ENCODE measurements at places on chromosomes 16 and 17. TPM values are rescaled to one million over a fixed set of nuclear protein-coding genes. Genes with fewer than 3 reads are reported as not detected.

SLC13A2 gene
- total RNA-seq: not detected

KRT222 gene
- not detected for total RNA-seq

RAB26 gene
- 1.1 TPM for total RNA-seq

ABCA9 gene
- total RNA-seq: under 0.01 TPM

TSNAXIP1 gene
- total RNA-seq: 0.72 TPM

SECTM1 gene
- total RNA-seq: 2.3 TPM

GNGT2 gene
- total RNA-seq: 0.56 TPM

GLIS2 gene
- total RNA-seq: 0.56 TPM

SLC5A11 gene
- under 0.01 TPM for total RNA-seq

CRHR1 gene
- not detected for total RNA-seq

WNK4 gene
- 1.3 TPM for total RNA-seq

ATP1B2 gene
- not detected for total RNA-seq

MYH2 gene
- not detected for total RNA-seq

SHPK gene
- 14.3 TPM for total RNA-seq

G6PC1 gene
- not detected for total RNA-seq

GRB7 gene
- 0.18 TPM for total RNA-seq

MATCAP1 gene
- 7.5 TPM for total RNA-seq

TSPOAP1 gene
- total RNA-seq: 0.90 TPM

TOM1L1 gene
- total RNA-seq: 20.1 TPM

SLC16A5 gene
- 1.8 TPM for total RNA-seq

CMTM3 gene
- 4.5 TPM for total RNA-seq

BBS2 gene
- total RNA-seq: 31.9 TPM

KRTAP4-3 gene
- total RNA-seq: not detected

DOC2A gene
- total RNA-seq: not detected

TMEM186 gene
- total RNA-seq: 5.8 TPM

LRRC46 gene
- not detected for total RNA-seq

BEAN1 gene
- total RNA-seq: not detected

CIBAR2 gene
- 0.18 TPM for total RNA-seq

TMEM220 gene
- total RNA-seq: 1.1 TPM

INCA1 gene
- under 0.01 TPM for total RNA-seq

HSD11B2 gene
- not detected for total RNA-seq

RASD1 gene
- total RNA-seq: 0.54 TPM

PRSS36 gene
- total RNA-seq: 0.18 TPM

KIAA0513 gene
- total RNA-seq: 9.5 TPM

COG8 gene
- total RNA-seq: 19.4 TPM

PPP1R1B gene
- total RNA-seq: not detected

TBC1D3B gene
- total RNA-seq: not detected

GP1BA gene
- not detected for total RNA-seq

SLC12A3 gene
- total RNA-seq: not detected

NLGN2 gene
- total RNA-seq: 1.7 TPM

SEZ6L2 gene
- 0.72 TPM for total RNA-seq

RSL1D1 gene
- total RNA-seq: 77.4 TPM

HSPB9 gene
- not detected for total RNA-seq

MFSD6L gene
- total RNA-seq: not detected

PRRT2 gene
- total RNA-seq: 0.90 TPM

TM4SF5 gene
- total RNA-seq: not detected

CDRT4 gene
- 0.56 TPM for total RNA-seq

KRT26 gene
- total RNA-seq: not detected

CD300E gene
- total RNA-seq: not detected

HAS3 gene
- 0.28 TPM for total RNA-seq

Measured in IMR-90 (cell line).